ENCODE measurements at places on chromosomes 2 and 18.

GRCh38 chr2:18396329-18397010, 164.0 kb downstream of the RDH14 start:
- DNase-seq, result no peak

GRCh38 chr2:82780050-82780449, 1679.0 kb downstream of the SUCLG1 start:
- DNase-seq, result no peak

GRCh38 chr2:100391735-100392515, 25.5 kb downstream of the CHST10 start:
- no peak for DNase-seq

DNA sequence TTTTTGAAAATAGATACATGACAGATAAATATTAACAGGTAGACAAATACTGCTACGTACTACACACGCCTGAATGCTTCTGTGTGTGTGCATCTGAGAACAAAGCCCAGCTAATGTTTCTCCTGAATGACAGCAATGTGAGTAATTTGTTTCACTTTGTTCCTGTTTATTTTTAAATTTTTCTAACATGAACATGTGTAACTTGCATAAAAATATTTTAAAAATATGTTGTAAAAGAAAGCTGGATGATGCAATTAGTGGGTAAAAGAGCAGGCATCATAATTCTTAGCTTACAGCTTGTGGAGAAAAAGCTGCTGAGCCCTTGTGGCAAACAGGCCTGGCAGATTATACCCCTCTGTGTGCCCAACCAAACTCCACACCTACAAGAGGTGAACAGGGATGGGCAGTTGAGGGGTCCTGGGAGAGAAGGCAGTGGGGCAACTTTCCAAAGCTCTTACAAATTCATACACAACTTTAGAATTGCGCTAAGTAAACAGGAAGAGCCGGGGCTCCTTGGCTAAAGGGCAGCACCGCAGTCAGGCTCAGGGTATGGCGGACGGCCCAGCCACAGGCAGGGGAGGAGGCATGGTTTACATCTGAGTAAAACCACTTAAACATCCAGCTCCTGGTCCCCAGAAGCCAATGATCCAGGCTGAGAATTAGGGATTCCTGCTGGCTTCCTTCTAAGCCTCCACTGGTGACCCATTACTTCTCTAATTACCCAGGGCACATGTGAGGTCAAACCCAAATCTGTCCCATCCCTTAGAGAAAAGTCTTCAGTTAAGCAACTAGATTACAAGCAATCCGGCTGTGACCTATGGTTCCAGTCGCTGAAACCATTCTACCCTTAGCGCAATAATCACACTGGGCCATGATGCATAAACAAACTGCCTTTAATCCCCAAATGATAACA, 14.0 kb downstream of the PXDN start:
- DNase-seq, result no peak

GRCh38 chr18:68472701-68473295, 242.1 kb downstream of the TMX3 start:
- DNase-seq, result no peak

DNA sequence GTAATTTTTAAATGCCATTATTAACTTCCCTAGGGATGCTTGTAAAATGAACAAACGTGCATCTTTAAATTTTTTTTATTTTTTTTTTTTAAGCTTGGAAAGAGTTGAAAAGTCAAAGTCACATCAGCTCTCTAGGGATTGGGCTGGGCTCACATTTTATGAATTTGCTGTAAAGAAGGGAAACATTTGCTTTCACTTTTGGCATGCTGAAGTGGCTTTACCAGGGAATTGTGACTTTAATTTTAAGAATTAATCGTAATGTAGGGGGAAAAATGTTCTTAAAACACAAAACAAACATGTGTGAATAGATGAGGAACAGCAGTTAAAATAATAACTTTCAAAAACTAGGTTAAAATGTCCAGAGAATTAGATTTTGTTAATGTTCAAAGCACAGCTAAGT, 123.0 kb downstream of the AGAP1 start:
- no peak for DNase-seq

DNA sequence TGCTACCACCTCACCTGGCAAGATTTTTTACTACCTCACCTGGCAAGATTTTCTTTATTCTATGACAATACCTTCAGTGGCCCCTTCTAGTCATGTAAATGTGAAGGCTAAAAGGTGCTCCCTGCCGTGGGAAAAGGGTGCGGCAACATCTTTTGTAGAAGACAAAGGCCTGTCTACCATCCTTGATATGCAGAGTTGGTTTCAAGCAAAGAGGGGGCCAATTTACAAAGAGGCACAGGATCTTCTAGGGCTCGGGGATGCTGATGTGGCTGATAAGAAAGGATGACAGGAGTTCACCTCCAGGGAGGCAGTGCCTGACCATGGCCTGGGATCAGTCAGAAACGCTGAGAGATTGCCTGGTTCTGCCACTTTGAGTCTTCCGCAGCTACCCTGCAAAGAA, 165.4 kb upstream of the SLC1A4 start:
- no peak for DNase-seq

DNA sequence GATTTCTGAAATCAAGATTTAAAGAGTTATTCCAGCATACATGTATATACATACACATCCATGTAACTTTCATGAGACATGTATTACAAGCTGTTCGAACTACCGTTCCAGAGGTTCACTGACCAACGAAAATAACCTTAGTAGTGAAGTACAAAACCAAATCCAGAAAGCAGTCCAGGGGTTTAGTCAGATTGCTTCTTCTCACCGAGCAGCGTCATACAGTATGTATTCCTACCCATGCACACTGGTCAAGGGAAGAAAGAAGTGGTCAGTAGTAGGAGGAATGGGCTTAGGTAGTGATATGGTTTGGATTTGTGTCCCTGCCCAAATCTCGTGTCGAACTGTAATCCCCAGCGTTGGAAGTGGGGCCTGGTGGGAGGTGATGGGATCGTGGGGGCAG, 45.3 kb downstream of the E2F6 start:
- no peak for DNase-seq

GRCh38 chr2:45759310-45759851, 107.9 kb downstream of the PRKCE start:
- no peak for DNase-seq

GRCh38 chr2:9993488-9994165, 42.1 kb downstream of the GRHL1 start:
- DNase-seq, result no peak

DNA sequence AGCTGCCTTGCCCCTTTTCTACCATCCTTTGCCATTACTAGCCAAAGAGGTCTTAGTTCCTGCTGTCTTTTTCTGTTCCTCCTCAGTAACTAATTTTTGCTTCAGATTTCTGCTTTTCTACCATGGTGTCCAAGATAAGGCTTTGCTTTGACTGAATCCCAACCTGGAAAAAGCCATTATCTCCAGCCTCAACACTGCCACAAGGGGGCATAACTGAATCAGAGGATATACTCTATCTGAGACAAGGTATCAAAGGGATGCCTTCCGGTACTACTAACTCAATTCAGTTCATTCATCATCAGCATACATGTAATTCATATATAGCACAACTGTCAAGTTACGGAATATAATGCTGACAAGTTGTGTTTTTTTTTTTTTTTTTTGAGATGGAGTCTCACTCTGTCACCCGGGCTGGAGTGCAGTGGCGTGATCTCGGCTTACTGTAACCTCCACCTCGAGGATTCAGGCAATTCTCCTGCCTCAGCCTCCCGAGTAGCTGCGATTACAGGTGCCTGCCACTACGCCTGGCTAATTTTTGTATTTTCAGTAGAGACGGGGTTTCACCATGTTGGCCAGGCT, 11.4 kb downstream of the OSGEPL1 start:
- peak; percentile 25 for DNase-seq

- no peak for DNase-seq
These were observed 69.0 kb downstream of the OSBPL6 start for GRCh38 chr2:178263159-178263860.

- DNase-seq, result no peak
These were observed 66.2 kb downstream of the TWIST2 start for GRCh38 chr2:238913931-238914647.

- DNase-seq, result no peak
These were observed 37.9 kb downstream of the MTERF4 start for GRCh38 chr2:241064008-241064801.

- no peak for DNase-seq
These were observed 77.0 kb upstream of the LYPD1 start for GRCh38 chr2:132747046-132747445.

DNA sequence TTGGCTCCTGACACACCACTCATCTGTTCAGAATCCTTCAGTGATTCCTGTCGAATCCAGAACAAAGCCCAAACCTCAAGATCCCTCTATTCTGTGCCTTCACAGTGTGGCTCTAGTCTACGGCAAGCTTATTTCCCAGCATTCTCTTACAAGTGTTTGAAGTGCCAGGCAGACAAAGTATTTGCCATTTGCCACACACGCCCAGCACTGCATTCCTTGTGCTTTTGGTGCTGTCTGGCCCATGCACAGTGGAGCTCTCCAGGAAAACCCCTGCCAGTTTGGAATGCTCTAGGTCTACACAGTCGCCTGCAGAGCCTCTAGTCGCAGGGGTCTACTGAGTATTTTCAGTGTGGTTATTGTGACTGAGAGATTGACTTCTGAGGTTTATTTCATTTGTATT, 258.6 kb upstream of the RAB12 start:
- DNase-seq, result no peak
